Skin of body (tissue), 3 donors: ENCODE measurements at places on chromosomes 16 and 17.

GRCh38 chr16:8262299-8262698 is 328.0 kb downstream of the TMEM114 start:
- no peak for DNase-seq

DNA sequence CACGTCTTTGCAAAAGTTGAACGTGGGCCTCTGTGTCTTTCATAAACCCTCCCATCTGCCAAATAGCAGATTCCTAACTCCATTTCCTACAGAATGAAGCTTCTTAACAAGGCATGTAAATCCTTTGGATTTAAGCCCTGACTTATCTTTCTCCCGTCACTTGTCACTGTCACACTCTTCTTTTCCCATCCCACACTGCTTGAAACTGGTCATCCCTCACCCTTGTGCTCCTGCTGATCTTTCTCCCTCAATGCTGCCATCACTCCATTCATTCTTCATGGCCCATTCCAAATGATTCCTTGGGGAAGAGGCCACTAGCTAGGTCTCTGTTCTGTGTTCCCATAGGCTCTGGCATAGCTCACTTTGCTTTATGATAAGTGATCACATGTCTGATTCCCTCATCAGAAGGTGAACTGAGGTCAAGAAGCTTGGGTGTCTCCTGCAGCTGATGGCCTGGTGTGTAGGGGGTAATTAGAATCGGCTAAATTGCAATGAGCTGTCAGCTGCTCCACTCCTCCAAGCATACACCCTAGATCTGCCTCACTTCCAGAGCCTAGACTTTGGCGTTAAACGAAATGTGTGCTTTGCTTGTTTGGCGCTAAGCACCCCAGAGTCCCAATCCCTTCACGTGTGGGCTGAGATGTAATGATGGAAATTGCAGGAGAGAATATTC is 61.7 kb downstream of the PECAM1 start:
- DNase-seq, result no peak

- DNase-seq, result no peak
These were observed 10.0 kb downstream of the GPR179 start for GRCh38 chr17:38333635-38334295.

GRCh38 chr17:7774055-7774521 is 56.5 kb downstream of the DNAH2 start:
- DNase-seq, result no peak

GRCh38 chr17:2075336-2076086 is 20.6 kb downstream of the HIC1 start:
- peak; percentile 73 for DNase-seq

- DNase-seq, result no peak
These were observed 70.3 kb downstream of the CREBBP start for GRCh38 chr16:3810198-3810664.

DNA sequence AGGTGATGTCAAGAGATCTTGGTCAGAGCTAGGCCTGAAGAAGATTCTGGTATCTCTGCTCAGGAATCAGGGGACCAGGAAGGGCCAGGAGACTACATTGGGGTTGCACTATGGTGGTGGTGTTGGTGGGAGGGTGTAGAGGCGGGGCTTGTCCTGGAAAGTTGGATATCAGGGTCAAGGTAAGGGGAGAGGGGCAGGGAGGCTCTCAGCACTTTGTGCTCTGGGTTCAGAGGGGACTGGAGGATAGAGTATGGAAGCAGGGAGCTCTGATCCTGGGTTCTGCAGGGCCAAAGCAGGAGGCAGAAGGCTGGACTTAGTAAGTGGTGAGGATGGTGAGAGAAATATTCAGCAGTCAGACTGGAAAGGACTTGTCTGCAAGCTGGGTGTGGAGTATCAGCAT is 3.0 kb downstream of the NOL3 start:
- no peak for DNase-seq

DNA sequence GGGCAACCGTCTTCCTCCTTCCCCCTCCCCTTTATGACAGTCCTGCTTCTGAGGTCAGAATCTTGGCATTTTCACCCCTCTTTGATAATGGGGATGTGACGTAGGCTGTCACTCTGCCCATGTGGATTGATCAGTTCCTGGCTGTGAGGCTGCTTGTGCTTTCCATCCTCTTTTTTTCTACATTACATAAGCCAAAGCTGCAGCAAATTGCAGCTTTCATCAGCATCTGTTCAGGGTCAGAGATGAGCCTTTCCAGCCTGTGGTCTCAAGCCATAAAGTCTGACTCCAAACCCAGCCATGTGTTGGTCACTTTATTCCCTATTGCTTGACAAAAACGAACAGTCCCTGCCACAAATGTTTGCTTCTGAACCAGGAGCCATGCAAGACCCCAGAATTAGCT is 535.1 kb downstream of the CDH11 start:
- no peak for DNase-seq
